NCI-H2081 (cell line): ENCODE measurements at places on chromosomes 7 and 10.

- peak; percentile 71 for DNase-seq
These were observed at the start of gene TMEM178B for GRCh38 chr7:141073641-141074161. Gene TMEM178B (plus strand): TSS chr7:141074064.

DNA sequence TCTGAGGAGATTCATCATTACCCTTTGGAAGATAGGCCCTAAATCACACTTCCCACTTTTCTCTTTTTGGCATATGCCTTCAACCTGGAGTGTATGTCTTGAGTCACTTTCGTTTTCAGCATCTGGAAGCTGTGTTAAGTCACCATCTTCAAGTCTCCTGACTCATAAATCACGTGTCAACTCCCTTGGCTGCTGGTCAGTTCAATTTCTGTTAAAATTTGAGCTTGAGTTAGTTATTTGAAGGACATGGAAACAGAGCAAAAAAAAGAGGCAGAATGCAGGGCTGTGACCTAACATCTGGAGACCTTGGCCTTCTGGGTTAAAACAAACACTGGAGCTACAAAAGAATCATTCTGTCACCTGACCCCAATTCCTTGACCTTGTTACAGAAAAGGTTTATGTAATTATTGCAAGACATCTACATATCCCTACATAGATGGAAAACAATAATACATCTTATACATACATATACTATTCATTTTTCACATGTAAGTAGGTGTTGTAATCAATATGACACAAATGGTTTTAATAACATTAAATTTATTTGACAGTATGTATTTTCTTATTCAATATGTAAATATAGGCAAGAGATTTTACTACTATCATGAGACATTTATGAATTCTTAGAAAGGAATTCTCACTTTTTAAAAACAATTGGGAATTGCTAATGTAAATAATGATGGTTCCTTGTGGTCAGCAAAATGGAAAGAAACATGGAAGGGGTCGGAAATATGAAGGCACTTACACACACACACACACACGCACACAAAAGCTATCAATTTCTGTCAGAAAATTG lies 169.7 kb upstream of the PHYHIPL start:
- no peak for DNase-seq

DNA sequence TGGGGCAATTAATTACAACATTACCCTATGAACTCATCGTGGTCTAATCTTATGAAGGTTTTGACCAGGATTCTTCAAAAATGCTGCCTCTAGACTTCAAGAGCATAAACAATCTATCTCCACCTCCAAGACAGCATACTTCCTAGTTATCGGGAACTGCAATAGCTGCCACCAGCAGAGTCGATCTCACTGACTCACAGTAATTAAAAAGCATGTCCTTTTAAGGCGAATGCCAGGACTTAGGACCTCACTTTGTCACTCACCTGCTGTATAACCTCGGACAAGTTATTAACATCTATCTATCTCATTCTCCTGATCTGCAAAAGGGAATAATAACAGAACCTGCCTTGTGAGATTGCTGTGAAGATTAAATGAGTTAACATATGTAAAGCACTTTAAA lies 666.0 kb upstream of the COBL start:
- DNase-seq: no peak

DNA sequence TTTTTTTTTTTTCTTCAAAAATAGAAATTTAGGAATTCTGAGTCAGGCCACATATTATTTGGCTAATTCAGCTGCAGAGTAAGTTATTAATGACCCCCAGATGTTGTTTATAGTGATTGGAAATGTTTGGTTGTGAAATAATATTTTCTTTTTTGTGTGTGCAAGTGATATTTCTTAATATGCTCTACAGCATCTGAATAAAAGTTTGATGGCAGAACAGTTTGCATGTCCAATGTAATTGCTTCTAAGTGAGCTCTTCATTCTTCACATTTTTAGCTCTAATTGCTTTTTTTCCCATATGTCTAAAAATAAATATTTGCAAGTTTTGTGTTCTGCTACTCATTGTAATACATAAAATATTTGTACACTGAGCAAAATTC lies 116.0 kb downstream of the ARID5B start:
- no peak for DNase-seq

GRCh38 chr10:132394936-132395703 lies 1.9 kb upstream of the PWWP2B start:
- DNase-seq: no peak

GRCh38 chr10:25441270-25441669 lies 266.5 kb downstream of the GPR158 start:
- DNase-seq: no peak

- no peak for DNase-seq
These were observed 83.5 kb downstream of the PRR15 start for GRCh38 chr7:29647020-29647654.

DNA sequence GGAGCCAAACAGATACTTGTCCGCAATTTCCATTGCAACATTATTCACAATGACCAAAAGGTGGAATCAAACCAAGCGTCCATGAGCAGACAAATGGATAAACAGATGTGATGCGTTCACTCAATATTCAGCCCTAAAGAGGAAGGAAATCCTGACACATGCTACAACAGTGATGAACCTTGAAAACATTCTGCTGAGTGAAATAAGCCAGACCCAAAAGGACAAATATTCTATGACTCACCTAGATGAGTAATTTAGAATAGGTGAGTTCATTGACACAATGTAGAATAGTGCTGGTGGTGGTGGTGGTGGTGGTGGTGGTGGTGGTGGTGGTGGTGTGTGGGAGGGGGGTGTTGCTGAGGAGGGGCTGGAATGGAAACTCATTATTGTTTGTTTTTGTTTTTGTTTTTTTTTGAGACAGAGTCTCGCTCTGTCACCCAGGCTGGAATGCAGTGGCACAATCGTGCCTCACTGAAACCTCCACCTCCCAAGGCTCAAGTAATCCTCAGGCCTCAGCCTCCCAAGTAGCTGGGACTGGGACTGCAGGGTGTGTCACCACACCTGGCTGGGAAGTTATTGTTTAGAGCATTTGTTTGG lies 28.6 kb downstream of the SMKR1 start:
- DNase-seq: no peak

GRCh38 chr10:124576526-124577420 lies 115.2 kb downstream of the LHPP start:
- no peak for DNase-seq

- no peak for DNase-seq
These were observed 78.4 kb downstream of the PDE1C start for GRCh38 chr7:31991846-31992245.

GRCh38 chr10:44927352-44927751 lies 16.2 kb downstream of the TMEM72 start:
- no peak for DNase-seq

DNA sequence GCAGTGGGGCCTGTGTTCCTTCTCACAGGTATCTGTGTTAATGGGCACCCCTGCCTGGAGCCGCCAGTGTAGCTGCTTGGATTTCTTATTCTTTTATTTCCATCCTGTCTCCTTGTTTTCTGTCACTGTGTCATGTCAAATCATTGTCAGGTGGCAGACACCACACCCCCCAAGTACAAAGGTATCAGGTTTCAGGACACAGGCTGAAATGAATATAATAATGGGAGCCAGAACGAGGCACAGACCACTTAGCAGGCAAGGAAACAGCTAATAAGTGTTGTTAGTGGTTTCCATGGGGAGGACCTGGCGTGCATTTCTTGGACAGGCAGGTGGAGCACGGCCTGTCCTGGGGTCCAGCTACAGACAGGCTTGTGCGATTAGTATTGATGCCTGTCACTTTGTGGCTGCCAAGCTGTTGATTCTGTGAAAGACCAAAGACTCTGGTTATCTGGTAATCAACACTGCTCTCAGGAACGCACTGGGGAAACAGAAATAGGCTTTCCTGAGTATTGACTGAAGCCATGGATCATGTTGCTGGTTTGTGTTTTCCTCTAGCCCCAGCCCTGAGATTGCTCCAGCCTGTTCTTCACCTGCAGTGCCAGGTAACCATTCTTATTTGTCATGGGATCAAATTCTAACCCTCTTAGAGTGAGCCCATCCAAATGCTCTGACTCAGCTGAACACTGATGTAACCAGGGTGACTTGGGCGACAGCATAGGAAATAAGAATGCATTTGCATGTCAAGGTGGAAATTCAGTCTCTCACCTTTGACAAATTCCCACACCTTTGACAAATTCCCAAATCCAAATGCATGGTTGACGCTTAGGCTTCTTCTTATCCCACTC lies 1002.0 kb downstream of the LRMDA start:
- DNase-seq: peak; percentile 89

GRCh38 chr10:59829601-59830000 lies 76.3 kb upstream of the MRLN start:
- DNase-seq: no peak

DNA sequence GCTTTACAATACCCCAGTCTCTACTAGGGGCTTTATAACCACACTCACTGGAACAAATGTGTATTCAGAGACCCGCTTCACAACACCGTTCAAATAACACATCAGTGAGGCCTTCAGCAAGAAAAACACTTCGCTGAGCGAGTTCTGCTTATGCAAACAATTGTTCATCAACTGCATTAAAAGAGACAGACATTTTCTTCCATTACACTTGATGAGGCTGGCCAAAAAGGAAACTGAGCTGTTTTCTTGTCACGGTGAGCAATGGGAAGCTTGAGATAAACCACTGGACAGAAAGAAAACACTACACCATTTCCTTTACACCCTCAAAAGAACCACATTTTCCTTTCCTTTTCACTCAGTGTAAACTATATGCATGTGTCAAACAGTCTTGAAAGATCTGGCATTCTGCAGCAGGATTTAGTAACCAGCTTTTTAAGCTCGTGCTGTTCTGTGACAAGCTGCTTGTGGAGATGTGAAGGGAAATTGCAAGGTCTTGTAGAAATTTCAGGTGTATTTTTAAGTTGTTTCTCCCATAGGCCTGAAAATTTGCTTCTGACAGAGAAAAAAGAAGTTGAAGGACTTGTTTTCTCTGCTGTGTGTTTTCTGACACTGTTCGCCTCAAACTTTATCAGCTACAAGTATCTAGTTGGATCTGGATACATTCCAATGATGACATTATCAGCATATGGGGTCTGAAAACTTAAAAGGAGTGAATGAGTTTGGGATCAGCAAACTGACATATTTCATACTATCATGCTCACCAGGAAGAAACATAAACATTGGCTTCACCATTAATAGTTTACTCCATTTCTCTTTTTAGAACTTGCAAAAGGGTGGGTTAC lies 693.1 kb downstream of the PARD3 start:
- DNase-seq: no peak

GRCh38 chr7:112937651-112938415 lies 147.6 kb upstream of the TMEM168 start:
- no peak for DNase-seq

GRCh38 chr7:145644426-145645134 lies 472.0 kb upstream of the CNTNAP2 start:
- DNase-seq: no peak

GRCh38 chr7:44102846-44103565 lies 1.1 kb upstream of the AEBP1 start:
- DNase-seq: no peak

- no peak for DNase-seq
These were observed 114.7 kb upstream of the FAM171A1 start for GRCh38 chr10:15485684-15486316.

DNA sequence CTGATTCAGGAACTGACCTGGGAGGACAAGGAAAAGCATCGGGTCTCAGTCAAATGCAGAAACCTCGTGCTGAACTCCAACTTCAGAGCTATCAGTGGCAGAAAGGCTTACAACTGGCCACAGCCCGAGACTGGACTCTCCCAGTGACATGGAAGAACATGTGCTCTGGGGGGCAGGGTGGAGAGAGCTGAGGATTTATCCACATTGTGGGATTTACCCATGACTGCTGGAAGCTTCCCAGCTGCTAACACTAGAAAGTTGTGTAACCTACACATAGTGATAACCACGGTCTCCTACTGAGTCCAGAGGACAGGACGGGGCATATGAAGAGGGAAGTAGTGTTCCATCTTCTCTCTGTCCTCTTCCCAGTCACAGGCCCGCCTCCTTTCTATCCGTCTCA lies 103.4 kb downstream of the ITIH5 start:
- no peak for DNase-seq

GRCh38 chr10:131430716-131431412 lies 119.3 kb upstream of the TCERG1L start:
- DNase-seq: no peak

DNA sequence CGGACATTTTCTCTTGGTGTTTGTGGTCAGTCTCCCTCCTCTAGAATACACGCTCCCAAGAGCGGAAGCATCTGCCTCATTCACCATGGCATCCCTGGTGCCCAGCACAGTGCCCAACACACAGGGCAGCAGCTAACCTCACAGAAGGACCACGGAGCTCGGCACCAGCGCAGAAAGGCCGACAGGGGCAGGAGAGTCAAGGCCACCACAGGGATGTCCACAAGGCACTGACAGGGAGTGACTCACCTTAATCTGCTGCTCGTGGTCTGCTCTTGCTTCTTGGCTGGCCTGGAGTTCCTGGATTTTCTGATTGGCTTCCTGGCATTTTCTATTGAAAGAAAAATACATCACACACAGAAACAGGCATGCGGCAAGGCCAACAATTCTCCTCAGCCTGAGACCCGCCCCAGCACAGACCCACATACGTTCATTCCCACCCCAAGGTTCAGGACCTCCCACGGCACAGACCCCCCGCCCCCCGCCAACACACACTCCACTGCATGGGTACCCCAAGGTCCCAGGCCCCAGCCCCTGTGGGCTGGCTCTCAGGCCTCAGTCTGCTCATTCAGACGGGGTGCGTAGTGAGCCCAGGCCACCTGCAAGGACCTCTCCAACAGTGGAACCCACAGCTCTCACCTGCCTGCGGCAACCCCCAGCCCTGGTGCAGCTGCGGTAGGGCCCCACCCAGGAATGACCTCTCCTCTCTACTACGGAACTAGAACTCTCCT lies 14.9 kb downstream of the MAD1L1 start:
- no peak for DNase-seq

- DNase-seq: no peak
These were observed 432.0 kb downstream of the PCDH15 start for GRCh38 chr10:54368984-54369383.

GRCh38 chr10:27359792-27360355 lies 119.3 kb upstream of the ACBD5 start:
- no peak for DNase-seq

DNA sequence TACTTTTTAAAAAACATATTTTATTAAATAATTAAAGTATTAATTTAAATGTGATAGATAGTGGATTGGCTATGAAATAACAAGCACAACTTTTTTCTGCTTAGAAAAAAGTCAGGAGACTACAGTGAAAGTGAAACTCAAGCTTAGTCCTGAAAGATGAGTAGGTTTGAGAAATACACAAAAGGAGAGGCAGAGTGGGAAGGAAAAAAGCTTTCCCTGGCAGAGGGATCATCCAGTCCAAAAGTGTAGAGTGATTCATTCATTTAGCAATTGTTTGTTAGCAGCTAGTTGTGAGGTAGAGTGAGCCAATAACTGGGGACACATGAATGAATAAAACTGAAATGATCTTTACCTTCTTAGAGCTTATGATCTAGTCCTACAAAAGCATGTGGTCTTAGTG lies 93.5 kb downstream of the FOXP2 start:
- DNase-seq: no peak
